ENCODE measurements at places on chromosomes 7 and 10.

GRCh38 chr7:30687604-30688003 is 5.3 kb upstream of the CRHR2 start:
- DNase-seq = no peak

DNA sequence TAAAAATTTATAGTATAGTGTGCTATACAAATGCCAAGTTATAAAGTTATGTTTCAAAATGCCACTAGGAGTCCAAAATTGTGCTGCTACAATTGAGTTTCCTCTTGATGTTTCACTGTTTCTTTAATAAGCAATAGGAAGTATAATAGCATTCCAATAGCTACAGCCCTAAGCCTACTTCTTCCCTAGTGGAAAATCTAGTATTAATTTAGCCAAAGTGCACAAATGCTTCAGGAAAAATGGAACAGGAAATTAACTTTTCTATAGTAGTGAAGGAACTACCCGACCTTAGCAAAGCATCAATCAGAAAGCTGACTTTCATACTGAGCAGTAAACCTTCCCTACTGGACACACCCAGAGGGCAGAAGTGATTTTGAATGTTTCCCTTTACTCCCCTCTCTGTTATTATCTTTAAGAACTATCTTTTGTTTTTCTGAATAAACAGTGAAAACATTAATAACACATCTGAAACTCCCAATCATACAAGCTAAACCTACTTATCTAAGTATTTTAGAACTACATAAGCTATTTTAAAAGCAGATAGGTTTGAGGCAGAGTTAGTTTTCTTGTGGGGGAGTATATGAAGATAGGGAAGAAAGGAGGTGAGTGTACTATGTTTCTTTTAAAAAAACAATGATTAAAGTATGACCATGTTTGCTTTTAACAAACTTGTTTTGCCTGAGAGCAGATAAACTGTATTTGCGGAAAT is 13.7 kb downstream of the CPED1 start:
- DNase-seq = peak; percentile 42

- no peak for DNase-seq
Measured at GRCh38 chr10:45375101-45375500, 1.1 kb downstream of the ALOX5 start.

DNA sequence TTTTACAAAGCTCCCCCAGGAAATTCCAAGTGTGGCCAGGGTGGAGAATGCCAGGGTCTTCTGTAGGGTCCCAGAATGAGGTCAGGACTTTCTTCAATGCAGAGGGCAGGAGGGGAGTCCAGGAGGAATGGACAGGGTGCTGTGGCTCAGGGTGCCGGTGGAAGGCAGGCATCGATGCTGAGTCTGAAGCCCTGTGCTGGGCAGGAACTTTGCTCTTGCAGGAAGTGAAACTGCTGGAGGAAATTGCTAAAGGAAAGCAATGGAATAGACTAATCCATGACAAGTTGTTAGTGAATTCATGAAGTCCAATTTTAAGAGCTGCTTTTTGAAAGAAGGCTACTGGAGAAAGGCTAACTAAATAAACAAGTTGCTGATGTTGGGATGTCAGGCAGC is 14.8 kb downstream of the PTPRE start:
- no peak for DNase-seq

DNA sequence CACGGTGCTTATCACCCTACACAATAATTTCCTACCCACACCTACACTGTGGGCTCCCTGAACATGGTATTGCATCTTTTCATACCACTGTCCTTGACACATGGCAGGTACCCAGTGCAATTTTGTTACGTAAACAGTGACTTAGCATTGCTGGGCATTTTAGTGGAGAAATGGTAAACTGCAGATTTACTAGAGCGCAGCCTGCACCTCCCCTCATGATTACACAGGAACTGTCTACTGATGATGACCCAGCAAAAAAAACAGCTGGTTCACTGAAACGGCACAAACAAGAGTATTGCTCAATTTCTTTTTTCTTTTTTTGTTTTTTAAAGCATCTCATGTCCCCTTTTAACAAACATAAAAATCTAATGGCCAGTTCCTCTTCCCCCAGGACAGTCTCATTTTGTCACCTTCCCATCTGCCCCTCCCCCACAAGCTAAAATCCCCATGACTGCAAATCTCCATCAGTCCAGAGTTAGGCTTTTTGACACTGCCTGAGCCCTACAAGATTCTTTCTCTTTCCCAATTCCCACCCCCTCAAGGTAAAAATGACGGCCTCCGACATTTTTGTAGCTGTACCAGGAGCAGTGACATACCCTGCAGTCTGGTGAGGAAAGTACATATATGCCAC is 2.8 kb downstream of the ZNF746 start:
- no peak for DNase-seq

DNA sequence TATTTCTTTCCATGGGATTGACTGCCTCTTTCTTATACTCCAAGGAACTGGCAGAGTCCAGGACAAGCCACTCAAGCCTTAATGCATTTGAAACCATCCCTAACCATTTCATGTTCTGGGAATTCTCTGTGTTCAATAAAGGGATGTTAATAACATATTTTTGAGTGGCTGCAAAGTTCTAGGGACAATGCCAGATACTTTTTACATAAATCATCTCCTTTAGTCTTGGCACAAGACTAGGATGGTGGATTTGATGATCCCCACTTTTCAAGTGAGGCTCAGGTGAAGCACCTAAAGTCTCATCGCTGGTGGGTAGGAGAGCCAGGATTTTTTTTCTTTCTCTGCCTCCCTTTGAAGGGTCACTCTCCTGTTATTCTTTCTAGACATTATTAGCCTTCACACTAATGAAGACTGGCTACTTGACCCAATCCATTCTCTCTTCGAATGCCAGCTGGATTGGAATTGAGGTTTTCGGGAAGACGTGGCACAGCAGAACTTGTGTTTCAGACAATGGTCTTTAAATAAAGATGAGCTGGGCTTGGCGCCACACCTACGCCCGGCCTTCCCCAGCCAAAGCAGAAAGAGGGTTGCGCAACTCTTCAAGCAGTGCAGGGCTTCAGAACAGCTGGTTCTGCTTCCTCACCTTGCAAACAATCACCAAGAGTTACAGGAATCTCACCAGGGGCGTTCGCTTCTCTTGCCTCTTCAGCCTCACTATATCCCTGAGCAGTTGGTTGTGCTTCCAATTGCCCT is 73.8 kb upstream of the BMPER start:
- peak; percentile 81 for DNase-seq

GRCh38 chr7:127390817-127391590 is 1.5 kb downstream of the ZNF800 start:
- DNase-seq = no peak

GRCh38 chr10:27607591-27607990 is 103.5 kb downstream of the RAB18 start:
- no peak for DNase-seq

Data from fibroblast of skin of scalp (primary cell).